Activated CD8-positive, alpha-beta T cell treated with anti-CD3 and anti-CD28 coated beads, Interleukin-2, amount 10 ng/mL, durations not matched to agents 7 days and 5 days (primary cell): ENCODE measurements at places on chromosomes 3 and 15. TPM values are rescaled to one million over a fixed set of nuclear protein-coding genes. Genes with fewer than 3 reads are reported as not detected.

DNA sequence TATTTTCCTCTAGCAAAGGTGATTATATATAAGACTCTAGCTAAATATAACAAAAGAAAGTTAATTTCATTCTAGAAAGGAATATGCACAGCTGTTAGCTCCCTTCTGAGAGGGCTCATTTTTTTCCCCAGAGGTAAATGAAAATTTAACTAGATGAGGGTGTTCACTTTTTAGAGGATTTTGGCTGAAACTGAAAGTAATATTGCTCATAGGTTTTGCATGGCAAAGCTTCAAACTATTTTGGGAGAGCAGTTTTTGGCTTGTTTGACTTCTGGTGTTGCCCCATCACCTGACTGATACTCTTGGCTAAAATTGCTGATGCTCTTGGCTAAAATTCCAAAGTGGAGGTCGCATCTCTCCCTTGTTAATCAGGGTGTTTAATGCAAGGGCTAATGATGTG lies 311.9 kb downstream of the EDEM1 start:
- peaks cover 8% of the 10 kb centered on the region for H3K4me1 ChIP-seq
- no peak overlapping the region for H3K4me3 ChIP-seq
- no peak for DNase-seq
- no peaks in the 10 kb centered on the region for H3K27me3 ChIP-seq

FGF7 gene
- 0.11 TPM for total RNA-seq

DNA sequence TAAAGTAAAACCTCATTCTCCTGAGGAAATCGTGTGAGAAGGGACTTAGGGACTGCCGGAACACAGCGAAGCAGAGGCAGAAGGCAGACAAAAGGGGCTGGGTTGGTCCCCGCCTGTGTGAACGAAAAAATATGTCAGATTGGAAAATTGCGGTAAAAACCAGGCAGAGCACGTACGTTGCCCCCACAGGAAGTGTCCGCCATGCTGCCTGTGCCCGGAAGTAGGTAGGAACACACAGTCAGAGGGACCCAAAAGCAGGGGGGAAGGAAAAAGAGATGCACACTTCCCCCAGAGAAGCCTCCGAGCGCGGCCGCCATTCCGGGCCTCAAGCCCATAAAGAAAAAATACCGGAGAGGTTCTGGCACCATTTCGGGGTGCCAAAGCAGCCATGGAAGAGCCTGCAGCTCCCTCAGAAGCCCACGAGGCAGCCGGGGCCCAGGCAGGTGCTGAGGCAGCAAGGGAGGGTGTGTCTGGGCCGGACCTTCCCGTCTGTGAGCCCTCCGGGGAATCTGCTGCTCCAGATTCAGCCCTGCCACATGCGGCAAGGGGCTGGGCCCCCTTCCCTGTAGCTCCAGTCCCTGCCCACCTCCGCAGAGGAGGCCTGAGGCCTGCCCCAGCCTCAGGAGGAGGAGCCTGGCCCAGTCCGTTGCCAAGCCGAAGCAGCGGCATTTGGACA lies at the start of gene MKRN3:
MKRN3 (plus strand) TSS at position 280 of the 676 bp plus-strand sequence; CDS start at position 389, 109 bp downstream.
- no peaks in the 10 kb centered on the region for H3K4me1 ChIP-seq
- no peaks in the 10 kb centered on the region for H3K36me3 ChIP-seq
- H3K27ac ChIP-seq: peak within 1 kb of the TSS; percentile 63
- no peaks in the 10 kb centered on the region for H3K27me3 ChIP-seq
- peak within 1 kb of the TSS; percentile 65 for H3K4me3 ChIP-seq

GRCh38 chr15:63545520-63545919 lies 41.1 kb downstream of the USP3 start:
- DNase-seq: no peak
- H3K27ac ChIP-seq: no peak overlapping the region
- no peaks in the 10 kb centered on the region for H3K27me3 ChIP-seq

- peaks cover 13% of the 10 kb centered on the region for H3K4me1 ChIP-seq
- no peak for DNase-seq
- H3K27ac ChIP-seq: no peak overlapping the region
- no peaks in the 10 kb centered on the region for H3K36me3 ChIP-seq
- no peak overlapping the region for H3K4me3 ChIP-seq
- H3K27me3 ChIP-seq: peaks cover 18% of the 10 kb centered on the region
Measured at GRCh38 chr3:183578179-183578578, 22.7 kb upstream of the KLHL6 start.

LRRIQ4 gene
- 0.16 TPM for total RNA-seq

DNA sequence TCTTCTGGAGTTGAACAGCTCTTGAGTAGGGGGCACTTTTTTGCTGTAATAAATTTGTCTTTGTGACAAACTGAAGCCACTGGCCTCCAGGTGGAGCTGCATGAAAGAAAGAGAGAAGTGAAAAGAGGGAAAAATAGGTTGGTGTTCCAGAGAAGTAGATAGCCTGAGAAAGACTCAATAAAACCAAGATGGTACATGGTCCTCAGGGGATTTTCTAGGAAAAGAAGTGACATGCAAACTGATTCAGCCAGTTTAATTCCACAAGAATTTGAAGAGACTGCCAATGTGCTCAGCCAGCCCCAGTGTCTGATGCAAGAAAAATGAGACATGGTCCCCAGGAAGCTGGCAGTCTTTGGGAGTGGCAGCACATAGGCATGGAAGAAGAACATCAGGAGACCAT lies 152.7 kb downstream of the CD47 start:
- no peaks in the 10 kb centered on the region for H3K36me3 ChIP-seq
- no peak overlapping the region for H3K27ac ChIP-seq
- H3K4me1 ChIP-seq: peaks cover 17% of the 10 kb centered on the region
- H3K27me3 ChIP-seq: no peaks in the 10 kb centered on the region

GRCh38 chr15:78072080-78072892 lies 5.2 kb downstream of the TBC1D2B start:
- peaks cover 61% of the 10 kb centered on the region for H3K36me3 ChIP-seq
- no peaks in the 10 kb centered on the region for H3K27me3 ChIP-seq
- H3K4me1 ChIP-seq: peaks cover 49% of the 10 kb centered on the region
- DNase-seq: no peak

DNA sequence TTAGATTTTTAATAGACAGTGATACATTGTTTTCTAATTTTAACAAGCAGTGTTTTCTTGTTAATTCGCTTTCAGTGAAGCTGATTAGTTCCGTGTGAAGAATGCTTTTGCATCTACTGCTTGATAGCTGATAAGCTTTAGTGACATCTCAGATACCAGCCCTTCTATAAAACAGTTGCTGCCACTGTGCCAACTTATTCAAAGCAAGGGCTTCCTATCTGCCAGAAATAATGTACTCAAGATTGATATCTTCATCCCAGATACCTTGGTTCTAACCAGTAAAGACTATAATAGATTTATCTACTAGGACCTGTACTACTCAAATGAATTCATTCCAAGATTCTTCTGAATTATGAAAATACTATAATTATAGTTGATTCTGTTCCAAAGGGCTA lies 30.4 kb downstream of the RARB start:
- H3K27me3 ChIP-seq: peaks cover 9% of the 10 kb centered on the region
- H3K4me1 ChIP-seq: peaks cover 16% of the 10 kb centered on the region
- H3K4me3 ChIP-seq: no peak overlapping the region
- no peak for DNase-seq

KCNMB2 gene
- total RNA-seq: not detected

- peaks cover 10% of the 10 kb centered on the region for H3K27me3 ChIP-seq
- H3K4me1 ChIP-seq: peaks cover 3% of the 10 kb centered on the region
- no peak for DNase-seq
- H3K27ac ChIP-seq: no peak overlapping the region
- H3K36me3 ChIP-seq: peaks cover 61% of the 10 kb centered on the region
Measured at GRCh38 chr3:45084820-45085816, 59.0 kb downstream of the CLEC3B start.

SPINK8 gene
- total RNA-seq: not detected

GRCh38 chr15:90349072-90349471 lies 3.0 kb upstream of the ZNF774 start:
- H3K4me3 ChIP-seq: no peak overlapping the region
- peaks cover 16% of the 10 kb centered on the region for H3K27me3 ChIP-seq
- H3K27ac ChIP-seq: no peak overlapping the region
- H3K4me1 ChIP-seq: peaks cover 27% of the 10 kb centered on the region
- H3K36me3 ChIP-seq: no peaks in the 10 kb centered on the region
- no peak for DNase-seq

DNA sequence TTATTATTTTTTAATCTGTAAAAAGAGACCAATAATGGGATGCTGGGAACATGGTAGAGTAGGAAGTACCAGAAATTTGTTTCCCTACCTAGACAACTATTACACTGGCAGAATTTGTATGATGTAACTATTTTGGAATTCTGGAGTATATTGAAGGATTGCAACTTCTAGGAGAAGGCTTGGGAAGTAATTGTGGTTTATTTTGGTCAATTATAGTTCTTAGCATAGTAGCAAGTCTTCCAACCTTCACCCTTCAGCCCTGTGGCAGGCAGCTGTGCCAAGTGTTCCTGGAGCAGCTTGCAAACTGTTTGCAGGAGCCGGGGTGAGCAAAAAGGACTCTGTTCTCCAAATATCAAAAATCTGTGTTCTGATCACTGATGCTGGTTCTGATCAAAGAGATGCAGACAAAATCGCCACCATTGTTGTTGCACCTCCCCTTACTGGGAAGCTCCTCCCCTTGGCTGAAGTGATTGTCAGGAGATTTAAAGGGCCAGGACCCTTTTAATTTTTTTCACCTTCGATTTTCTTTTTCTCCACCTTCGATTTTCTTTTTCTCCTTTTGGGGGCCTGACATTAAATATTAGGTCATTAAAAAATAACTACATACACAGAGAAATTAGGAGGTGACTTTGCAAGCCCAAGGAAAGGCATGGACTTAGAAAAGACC lies 363.3 kb downstream of the SLC9A9 start:
- DNase-seq: no peak
- no peaks in the 10 kb centered on the region for H3K36me3 ChIP-seq
- no peaks in the 10 kb centered on the region for H3K27me3 ChIP-seq
- no peak overlapping the region for H3K27ac ChIP-seq
- H3K4me1 ChIP-seq: no peaks in the 10 kb centered on the region

- no peak overlapping the region for H3K4me3 ChIP-seq
- H3K27me3 ChIP-seq: no peaks in the 10 kb centered on the region
- no peaks in the 10 kb centered on the region for H3K36me3 ChIP-seq
- H3K4me1 ChIP-seq: no peaks in the 10 kb centered on the region
- no peak overlapping the region for H3K27ac ChIP-seq
Measured at GRCh38 chr3:164687211-164687610, 391.1 kb downstream of the SI start.

MITF gene
- not detected for total RNA-seq

BSN gene
- 0.05 TPM for total RNA-seq

- H3K27ac ChIP-seq: no peak overlapping the region
- H3K4me3 ChIP-seq: no peak overlapping the region
- no peaks in the 10 kb centered on the region for H3K27me3 ChIP-seq
- no peak for DNase-seq
- no peaks in the 10 kb centered on the region for H3K36me3 ChIP-seq
- no peaks in the 10 kb centered on the region for H3K4me1 ChIP-seq
Measured at GRCh38 chr3:29775340-29775739, 494.5 kb downstream of the RBMS3 start.

PLS1 gene
- total RNA-seq: 3.2 TPM

DNA sequence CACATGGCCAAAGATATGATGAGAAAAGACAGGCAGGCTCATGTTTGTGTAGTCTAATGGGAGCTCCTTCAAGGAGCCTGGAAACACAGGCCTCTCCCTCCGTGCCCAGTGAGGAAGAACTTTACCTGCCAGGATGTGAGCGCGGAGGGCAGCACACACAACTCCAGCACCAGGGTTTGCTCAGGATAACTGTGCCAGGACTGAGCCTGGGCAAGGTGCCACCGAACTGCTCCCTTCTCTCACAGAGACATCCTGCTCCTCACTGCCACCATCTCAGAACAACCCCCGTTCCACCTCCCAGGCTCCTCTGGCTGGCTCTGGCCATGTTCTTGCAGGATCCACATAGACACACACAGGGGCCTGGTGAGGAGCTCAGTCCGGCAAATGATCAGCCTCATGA lies 87.4 kb downstream of the NUP210 start:
- no peaks in the 10 kb centered on the region for H3K27me3 ChIP-seq
- H3K4me1 ChIP-seq: no peaks in the 10 kb centered on the region
- no peak for DNase-seq
- no peak overlapping the region for H3K4me3 ChIP-seq
- peaks cover 77% of the 10 kb centered on the region for H3K36me3 ChIP-seq
- peak overlapping the region; percentile 44 for H3K27ac ChIP-seq

DNA sequence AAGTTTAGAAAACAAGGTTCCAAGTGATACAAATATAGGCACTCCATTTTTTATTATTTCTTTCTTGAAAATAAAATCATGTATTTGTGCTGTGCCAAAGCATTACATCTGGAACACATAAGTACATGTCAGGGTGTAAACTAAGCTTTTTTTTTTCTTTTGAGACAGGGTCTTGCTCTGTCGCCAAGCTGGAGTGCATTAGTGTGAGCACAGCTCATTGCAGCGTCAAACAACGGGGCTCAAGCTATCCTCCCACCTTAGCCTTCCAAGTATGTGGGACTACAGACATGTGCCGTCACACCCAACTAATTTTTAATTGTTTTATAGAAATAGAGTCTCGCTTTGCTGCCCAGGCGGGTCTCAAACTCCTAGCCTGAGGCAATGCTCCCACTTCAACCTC lies 9.0 kb downstream of the SPATA12 start:
- peaks cover 10% of the 10 kb centered on the region for H3K4me1 ChIP-seq
- H3K36me3 ChIP-seq: no peaks in the 10 kb centered on the region
- DNase-seq: no peak
- H3K4me3 ChIP-seq: no peak overlapping the region
